ENCODE measurements at places on chromosomes 13 and 19.

GRCh38 chr19:29014857-29015436 is 198.0 kb downstream of the UQCRFS1 start:
- peak; percentile 23 for DNase-seq

- no peak for DNase-seq
These were observed 184.6 kb upstream of the SOX1 start for GRCh38 chr13:111882351-111882750.

GRCh38 chr19:3895788-3896187 is 15.3 kb downstream of the ATCAY start:
- DNase-seq: no peak

DNA sequence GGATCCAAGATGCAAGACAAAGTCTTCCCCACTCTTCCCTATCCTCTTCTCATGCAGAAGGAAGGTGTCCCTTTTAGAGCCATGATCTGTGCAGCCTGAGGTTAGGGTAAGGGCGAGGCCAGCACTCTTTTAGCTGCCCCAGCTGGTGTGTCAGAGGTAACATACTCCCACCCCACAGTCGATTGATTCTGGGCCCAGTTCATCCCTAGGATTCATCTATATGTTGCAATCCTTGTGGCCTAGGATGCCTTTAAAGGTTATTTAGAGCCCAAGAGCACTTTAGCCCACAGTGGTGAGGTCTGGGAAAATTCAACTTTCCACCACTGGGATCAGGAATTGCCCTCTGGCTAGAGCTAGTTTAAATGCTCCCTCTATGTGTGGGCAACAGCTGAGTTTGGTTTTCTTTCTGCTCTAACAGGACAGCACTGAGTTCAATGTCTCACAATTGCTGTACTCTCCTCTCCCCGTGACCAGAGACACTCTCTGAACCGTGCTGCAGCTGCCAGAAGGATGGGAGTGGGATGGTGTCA is 201.3 kb upstream of the SERP2 start:
- no peak for DNase-seq

- no peak for DNase-seq
These were observed 158.1 kb downstream of the KATNAL1 start for GRCh38 chr13:30149248-30149647.

DNA sequence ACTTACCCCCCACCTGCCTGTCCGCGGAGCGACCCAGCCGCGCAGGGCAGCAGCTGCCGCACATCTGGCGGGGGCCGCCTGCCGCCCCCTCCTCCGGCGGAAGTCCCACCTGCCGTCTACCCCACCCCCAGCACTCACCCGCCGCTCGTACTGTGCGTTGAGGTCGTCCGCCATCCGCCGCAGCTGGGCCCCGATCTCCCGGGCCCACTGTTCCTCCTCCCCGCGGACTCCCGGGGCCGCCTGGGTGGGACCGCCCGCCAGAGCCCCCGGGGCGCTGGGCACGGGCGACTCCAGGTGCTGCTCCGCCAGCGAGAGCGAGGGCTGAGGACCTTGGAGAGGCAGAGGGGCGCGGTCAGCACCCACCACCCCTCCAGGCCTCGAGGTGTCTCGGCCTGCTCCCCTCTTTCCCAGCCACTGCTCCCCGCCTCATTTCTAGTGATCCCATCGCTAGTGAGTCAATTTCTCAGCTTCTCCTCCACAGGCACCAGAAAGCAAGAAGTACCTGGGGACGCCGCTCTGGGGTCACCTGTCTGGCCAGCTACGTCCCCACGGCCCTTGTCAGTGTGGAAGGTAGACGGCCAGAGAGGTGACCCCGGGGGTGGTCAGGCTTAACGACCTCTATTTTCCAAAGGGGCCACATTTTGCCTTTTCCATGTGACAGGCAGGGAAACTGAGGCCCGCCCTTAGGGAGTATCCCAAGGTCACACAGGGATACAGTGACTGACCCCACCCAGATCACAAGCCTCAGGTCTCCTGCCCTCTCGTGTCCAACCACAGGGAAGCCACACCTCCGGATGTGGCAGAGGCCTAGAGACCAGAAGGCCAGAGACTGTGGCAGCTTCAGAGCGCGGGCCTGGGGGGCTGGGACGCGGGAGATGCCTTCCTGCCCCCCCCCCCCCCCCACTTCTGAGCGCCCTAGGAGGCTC is 4.3 kb downstream of the BBC3 start:
- DNase-seq: peak; percentile 70

DNA sequence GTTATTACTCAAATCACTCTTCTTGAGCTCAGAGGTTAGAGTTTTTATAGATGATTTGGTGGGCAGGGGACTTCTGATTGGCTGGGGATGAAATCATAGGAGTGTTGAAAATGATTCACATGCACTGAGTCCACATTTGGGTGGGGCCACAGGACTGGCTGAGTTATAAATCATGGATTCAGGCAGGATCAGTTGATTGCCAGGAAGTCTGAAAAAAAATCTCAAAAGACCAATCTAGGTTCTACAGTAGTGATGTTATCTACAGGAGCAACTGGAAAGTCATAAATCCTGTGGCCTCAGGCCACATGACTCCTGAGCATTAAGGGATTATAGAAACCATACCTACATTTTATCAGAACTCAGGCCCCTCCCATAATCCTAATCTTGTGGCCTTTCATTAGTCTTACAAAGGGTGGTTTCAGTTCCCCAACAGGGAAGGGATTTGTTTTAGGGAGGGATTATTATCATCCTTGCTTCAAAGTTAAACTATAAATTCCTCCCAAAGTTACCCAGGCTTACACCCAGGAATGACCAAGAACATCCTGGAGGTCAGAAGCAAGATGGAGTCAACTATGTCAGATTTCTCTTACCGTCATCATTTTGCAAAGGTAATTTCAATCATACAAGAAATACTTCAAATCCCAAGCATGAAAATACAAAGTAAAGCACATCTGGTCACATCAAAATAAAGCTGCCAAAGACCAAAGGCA is 5.6 kb upstream of the CCDC70 start:
- DNase-seq: no peak

DNA sequence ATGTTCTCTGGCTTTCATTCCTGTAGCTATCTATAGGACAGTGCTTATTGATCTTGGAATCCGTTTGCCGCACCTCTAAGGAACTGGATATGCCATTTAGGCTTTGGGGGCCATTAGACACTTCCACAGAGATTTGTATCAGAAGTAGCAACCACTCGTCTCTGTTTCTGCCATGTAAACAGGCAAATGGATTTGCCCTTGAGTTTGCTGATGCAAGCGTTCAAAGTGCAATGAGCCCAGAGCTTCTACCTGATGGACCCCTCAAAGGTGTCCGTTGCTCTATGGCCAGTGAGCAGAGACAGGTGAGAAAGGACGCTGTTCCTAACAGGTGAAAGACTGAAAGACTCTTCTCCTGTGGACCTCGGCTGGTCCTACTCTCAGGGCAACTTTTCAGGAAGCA is 302.9 kb downstream of the ZNF536 start:
- no peak for DNase-seq
